IPS-NIHi11 (cell line): ENCODE measurements at places on chromosomes 5 and 9.

DNA sequence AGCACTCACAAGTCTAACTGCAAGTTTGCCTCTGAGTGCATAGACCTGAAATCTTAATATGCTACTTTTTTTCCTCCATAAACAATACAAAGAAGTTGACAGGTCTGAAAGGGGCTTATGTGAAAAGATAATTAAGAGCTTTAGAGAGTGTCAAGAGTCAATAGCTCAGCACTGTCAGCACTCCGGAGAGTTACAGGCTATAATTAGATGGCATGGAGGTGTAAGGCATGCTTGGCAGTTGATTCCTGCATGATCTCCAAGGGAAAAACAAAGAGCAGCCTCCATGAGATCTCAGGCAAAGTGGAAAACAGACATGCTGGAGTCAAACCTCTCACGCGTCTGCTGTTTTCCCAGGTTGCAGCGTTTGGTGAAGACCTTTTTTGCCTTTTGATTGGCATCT lies 468.7 kb downstream of the TLE4 start:
- no peak for DNase-seq

DNA sequence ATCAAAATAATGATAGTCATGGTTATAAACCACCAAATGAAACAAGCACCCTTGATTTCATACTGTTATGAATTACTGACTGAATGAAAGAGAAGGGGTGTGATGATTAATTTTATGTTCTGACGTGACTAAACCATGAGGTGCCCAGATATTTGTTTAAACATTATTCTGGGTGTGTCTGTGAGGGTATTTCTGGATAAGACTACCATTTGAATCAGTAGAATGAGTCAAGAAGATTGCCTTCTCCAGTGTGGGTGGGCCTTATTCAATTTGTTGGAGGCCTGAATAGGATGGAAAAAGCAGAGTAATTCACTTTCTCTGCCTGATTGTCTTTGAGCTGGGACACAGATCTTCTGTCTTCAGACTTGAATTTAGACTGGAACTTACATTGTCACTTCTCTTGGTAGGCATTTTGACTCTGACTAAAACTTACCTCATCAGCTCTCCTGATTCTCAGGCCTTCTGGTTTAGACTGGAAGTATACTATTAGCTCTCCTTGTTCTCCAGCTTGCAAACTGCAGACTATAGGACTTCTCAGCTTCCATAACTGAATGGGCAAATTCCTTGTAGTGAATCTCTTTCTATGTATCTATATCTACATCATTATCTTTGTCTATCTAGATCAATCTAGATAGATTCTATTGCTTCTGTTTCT lies 321.9 kb upstream of the TARS1 start:
- DNase-seq, result no peak

GRCh38 chr5:142904416-142904815 lies 134.2 kb downstream of the ARHGAP26 start:
- peak; percentile 24 for DNase-seq

DNA sequence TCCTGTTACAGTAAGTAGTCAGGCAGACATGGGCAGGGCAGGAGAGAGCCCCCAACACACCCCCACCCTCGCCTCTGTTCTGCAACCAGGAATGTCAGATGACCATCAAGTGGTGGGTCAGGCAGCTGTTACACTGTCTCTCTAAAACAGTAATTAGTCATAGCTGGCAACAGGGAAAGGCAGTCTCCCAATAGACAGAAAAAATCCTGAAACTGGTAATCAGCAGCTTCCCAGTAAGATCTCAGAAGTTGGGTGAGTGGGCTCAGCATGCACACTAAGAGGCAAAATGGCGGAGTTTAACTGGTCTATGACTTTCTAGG lies 90.2 kb downstream of the C5orf15 start:
- DNase-seq, result no peak

DNA sequence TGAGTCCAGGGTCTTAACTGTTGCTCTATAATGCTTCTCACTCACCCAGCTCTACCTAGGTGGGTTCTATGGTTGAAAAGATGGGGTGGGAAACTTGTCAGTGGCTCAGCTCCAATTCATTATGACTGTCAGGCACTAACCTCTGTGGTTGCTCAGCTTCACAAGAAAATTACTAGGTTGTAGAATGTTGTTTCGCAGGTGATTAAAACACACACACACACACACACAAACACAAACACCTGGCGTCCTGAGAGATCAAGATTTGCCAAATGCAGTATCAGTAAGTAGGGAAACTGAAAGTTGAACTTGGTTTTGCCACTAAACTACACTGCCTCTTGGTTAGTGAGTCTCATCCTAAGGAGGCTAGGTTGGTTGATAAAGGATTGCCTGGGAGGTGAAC lies 2.8 kb downstream of the MCCC2 start:
- no peak for DNase-seq

- no peak for DNase-seq
These were observed 140.5 kb downstream of the SLIT3 start for GRCh38 chr5:169160405-169160901.

- no peak for DNase-seq
These were observed 56.3 kb downstream of the GPR21 start for GRCh38 chr9:123089790-123090189.

DNA sequence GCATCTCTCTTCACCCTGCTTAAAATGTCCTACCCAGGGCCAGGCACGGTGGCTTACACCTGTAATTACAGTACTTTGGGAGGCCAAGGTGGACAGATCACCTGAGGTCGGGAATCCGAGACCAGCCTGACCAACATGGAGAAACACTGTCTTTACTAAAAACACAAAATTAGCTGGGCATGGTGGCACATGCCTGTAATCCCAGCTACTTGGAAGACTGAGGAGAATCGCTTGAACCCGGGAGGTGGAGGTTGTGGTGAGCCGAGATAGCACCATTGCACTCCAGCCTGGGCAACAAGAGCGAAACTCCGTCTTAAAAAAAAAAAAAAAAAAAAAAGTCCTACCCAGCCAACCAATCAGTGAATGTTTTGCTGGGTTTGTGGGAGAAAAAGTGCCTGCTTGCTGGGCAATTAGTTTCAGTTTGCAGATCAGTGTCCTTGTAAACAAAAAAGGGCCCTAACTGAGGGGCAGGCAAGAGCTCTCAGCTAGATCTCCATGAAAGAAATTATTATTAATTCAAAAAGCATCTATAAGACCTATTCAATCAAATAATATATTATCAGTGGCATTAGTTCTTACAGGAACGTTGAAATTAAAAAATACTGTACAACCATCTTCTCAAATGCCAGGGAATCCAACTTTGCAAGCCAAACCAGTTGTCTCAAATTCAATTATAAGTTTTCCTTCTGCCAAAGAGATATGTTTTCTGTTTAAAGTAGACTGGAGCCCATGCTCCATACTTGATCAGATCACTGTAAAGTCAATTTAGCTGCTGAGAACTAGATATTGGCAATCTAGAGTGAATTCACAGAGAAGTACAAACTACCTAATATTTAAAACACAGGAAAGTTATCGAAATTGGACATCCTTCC lies 3.9 kb downstream of the MEGF9 start:
- DNase-seq, result no peak

- DNase-seq, result no peak
These were observed 5.1 kb downstream of the TYRP1 start for GRCh38 chr9:12698266-12698665.

- DNase-seq, result no peak
These were observed 111.5 kb upstream of the CCDC152 start for GRCh38 chr5:42645138-42645537.

GRCh38 chr5:171407234-171407633 lies 12.2 kb upstream of the FGF18 start:
- DNase-seq, result no peak

DNA sequence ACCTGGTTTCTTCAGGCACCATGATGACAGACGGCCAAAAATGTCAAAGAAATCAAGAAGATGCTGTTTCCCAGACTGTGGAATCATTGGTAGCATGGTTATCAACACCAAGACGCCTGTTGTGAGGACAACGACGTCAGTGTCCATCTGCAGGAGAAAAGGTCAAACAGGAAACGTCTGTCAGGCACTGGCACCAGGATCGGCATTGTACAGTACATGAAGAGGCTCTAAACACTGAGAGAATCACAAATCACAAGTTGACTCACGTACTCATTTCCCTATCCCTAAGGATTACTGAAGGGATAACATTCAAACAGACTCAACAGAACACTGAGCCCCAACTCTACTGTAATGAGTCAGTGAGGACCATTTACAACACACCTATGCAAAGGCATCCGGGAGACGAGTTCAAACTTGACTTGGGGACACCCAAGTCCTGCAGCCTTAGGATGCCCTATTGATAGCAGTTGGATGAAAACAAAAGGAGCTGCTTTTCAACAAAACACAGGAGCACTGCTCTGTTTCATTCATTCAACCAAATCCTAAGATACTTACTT lies 21.0 kb downstream of the TSC1 start:
- DNase-seq, result no peak

DNA sequence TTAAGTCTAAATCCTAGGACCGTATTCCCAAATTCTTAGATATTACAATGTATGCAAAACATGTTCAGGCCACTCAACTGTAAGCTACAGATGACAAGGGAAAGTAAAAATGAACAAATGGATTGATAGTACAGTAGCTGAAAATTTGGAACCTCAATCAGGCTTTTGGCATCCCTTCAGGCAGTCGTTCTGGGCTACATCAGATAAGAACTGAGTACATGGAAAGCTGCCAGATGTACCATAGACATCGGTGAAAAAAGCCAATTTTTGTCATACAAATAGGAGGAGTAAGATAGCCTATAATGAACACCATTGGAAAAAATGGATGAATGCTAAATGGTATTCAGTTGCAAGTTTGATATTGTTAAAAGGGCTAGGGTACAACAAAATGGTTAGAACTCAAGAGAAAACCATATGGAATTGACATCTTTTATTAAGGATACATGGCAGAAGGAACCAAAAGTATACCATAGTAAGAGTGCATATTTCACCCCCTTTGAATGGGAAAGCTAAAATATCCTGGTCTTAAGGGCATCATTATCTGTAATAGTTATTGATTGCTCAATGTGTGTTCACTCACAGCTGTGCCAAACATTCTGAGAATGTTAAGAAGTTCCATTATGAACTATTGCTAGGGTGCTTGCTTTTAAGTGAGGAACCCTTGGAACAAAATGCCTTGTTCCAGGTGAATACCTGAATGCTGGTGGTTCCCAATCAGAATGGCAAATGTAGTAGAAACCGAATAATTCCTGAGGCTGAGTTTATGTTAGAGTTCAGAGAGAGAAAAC lies 86.4 kb downstream of the NR3C1 start:
- no peak for DNase-seq

GRCh38 chr5:125032286-125032685 lies 285.8 kb upstream of the ZNF608 start:
- no peak for DNase-seq

GRCh38 chr9:89839449-89839848 lies 234.6 kb downstream of the GADD45G start:
- DNase-seq, result no peak

DNA sequence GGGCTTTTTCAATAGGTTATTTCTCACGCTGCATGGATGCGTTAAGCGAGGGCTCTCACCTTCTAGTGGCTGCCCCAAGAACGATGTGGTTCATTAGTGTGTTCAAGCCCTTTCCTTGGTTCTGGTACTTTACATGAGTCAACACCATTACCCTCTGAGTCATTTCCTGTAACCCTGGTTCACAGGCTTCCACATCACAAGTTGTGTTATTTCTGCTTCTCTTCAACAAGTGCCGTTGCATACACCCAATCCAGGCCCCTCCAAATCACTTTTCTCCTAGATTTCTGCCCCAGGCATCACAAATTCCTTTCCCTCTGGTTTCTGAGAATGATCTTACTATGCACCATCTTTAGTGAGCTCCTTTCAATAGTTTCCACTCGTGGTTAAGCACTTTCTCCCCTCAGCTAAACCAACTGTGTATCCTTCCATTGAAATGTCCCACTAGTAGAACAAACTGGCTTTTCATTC lies 69.5 kb upstream of the RAD23B start:
- no peak for DNase-seq

DNA sequence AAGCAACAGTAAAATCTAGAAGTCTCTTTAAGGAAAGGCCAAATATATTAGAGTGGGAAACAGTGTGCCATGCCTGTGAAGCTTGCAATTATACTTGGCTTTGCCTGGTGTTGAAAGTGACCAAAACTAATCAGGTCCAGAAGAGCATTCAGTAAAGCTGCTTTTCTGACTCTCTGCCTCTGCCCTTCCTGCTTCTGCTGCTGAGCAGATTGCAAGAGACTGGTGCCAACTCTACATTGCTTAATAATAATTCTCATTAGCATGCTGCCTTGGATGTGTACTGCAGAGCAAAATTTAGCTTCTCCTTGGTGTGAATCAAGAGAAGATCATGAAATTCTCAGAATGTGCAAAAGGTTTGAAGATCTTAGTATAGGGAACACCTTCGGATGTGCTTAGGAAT lies 120.4 kb upstream of the RFX3 start:
- DNase-seq, result no peak

DNA sequence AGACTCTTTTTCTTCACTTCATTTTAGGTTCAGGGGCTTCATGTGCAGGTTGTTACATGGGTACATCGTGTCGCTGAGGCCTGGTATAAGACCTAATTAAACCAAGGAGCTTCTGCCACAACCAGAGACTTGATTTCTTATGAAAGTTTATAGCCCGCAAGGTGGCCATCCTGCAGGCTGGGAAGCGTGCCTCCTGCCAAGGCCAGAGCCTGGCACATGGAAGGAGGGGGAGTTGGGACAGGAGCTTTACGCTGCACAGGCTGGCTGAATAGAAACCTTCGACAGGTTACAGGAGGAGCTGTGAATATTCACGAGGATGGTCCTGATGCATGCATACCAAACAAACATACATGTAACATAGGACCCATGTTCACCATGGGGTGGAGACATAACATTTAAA lies 50.1 kb upstream of the SIMC1 start:
- DNase-seq, result no peak

DNA sequence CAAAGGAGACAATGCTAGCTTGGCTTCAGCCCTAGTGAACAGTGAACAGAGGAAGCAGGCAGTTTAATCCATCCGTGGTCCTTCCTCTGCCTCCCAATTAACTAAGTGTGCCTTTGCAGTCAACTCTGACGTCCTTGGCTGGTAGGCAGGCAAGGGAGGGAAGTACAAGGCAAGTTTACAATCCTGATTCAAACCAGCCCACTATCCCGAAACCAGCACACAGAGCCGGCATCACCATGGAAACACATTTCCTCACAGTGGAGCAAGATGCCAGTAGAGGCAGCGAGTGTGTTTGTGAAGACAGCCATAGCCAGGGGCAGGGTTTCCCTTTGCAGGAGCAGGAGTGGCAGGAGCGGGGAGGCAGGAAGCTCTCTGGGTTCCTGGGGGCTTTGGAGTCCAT lies 73.9 kb downstream of the GOLPH3 start:
- no peak for DNase-seq

- DNase-seq, result no peak
These were observed 95.7 kb downstream of the LPAR1 start for GRCh38 chr9:110942522-110942921.

GRCh38 chr5:9698125-9698826 lies 68.1 kb upstream of the TAS2R1 start:
- no peak for DNase-seq
